ENCODE measurements at places on chromosomes 13 and 19.
A peak's percentile ranks its signal among the peaks of the same experiment; 100 is the strongest.

- peak; percentile 41 for DNase-seq
Observed at GRCh38 chr13:98050041-98050466, 92.8 kb upstream of the FARP1 start.

DNA sequence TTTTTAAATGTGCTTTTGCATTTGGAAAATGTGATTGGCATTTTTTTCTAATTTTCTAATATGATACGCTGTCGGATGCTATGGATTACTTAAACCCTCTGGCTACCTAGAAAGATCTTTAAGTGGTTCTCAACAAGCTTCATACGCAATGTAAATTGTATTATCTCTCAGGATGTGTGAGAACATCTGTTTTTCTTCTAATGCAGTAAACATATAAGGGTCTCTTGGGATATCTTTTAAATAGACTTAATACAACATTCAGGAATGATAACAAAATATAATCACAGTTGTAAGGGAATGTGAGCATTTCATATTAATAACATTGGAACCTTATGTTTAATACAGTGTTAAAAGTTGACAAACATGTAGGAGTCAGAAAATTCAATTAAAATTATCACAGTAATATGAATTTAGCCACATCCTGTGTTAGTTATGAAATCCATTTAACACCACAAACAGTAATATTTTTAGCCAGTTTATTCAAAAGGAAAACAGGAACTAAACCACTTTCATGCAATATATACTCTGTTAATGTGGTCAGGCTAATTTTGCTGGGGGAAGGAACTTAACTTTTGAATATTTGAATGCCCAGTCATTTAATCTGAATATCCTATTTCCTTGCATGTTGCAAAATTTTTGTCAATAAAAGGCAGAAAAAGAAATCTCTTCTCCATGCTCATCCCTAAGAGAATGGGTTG lies 15.0 kb upstream of the ALOX5AP start:
- DNase-seq = no peak

DNA sequence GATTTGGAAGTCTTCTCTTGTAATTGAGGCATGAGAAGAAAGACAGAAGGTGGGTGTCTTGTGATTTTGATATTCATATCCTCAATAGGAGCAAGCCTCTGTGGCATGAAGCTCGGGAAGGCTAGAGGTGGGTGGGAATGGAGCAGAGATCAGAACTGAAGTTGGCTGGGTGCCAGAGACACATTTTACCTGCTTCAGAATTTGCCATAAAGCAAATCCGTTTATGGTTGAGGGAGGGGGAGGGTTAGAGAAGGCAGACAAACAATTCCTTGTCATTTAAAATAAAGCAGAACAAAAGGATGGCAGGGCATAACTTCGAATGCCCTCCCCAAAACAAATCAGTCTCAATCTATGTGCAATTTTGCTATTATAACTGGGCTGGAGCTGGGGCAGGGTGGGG lies 305.9 kb downstream of the KLF5 start:
- DNase-seq = no peak

GRCh38 chr13:79745081-79745480 lies 264.1 kb downstream of the NDFIP2 start:
- DNase-seq = no peak

- no peak for DNase-seq
Observed at GRCh38 chr19:56823956-56824355, 16.6 kb downstream of the PEG3 start.

DNA sequence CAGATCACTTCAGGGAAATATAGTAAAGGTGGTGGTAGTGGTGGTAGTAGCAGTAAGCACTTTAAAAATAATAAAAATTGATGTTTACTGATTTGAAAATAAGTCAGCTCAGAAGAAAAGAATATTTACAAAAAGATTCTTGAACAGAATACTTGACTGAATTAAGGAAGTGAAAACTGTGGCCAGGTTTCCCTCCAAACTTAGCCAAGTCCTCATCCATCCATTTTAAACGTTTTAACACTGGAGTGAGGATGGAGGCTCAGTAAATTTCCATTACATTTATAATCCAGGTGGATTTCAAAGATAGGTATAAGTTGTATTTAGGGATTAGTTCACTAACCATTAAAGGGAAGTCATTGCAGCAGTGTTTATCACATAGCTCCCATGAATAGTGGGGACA lies 221.5 kb downstream of the RGCC start:
- DNase-seq = no peak

GRCh38 chr13:54705738-54706137 lies 1677.1 kb downstream of the OLFM4 start:
- DNase-seq = no peak

DNA sequence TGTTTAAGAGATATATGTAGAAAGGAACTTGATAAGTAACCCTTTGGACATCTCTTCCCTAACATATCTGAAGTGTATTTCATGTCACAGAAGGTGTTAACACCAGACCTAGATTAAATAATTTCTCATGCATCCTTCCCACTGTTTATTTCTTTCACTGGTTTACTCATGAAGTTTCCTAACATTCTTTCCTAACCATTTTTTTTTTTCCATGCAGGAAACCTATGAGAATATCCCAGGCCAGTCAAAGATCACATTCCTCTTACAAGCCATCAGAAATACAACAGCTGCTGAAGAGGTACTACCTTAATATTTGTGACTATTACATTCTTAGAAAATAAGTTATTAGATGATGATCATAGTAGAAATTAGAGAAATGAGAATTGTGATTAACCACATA lies 28.8 kb downstream of the IPO5 start:
- DNase-seq = no peak

DNA sequence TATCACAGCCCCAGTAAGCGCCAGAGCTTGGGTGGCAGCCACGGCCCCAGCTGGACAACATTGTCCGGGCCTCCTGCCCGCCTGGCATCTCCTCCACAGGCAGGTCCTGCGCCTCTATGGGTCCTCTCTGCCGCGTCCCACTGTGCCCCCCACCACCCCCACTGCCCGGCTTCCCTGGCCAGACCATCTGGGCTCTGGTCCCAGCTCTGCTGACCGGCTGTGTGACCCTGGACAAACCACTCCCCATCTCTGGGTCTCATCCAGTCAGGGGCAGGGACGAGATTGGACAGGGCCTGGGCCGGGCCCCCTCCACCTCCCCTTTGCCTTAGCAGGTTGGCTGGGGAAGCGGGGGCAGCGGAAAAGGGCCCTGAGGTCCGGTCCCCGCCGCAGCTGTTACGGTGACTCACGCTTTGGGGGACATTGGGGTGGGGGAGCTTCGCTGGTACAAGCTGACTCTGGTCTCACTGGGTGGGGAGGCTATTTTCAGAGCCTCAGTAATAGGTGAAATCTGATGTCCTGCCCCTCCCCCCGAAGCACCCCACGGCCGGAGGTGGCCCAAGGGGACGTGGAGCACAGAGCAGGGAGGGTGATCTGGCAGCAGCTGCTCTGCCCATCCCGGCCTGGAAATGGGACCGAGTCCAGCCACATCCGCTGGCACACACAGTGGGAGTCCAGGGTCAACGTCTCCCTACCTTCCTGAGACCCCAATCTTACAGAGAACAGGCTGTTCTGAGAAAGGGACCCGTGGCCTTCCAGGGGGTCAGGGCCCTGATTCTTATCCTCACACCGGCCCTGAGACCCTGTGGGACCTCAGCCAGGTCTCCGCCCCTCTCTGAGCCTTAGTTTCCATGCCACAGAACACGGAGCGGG lies 9.1 kb downstream of the NFIC start:
- DNase-seq = no peak

- peak; percentile 86 for DNase-seq
Observed at GRCh38 chr19:49148784-49149651, 6.2 kb downstream of the HRC start.

DNA sequence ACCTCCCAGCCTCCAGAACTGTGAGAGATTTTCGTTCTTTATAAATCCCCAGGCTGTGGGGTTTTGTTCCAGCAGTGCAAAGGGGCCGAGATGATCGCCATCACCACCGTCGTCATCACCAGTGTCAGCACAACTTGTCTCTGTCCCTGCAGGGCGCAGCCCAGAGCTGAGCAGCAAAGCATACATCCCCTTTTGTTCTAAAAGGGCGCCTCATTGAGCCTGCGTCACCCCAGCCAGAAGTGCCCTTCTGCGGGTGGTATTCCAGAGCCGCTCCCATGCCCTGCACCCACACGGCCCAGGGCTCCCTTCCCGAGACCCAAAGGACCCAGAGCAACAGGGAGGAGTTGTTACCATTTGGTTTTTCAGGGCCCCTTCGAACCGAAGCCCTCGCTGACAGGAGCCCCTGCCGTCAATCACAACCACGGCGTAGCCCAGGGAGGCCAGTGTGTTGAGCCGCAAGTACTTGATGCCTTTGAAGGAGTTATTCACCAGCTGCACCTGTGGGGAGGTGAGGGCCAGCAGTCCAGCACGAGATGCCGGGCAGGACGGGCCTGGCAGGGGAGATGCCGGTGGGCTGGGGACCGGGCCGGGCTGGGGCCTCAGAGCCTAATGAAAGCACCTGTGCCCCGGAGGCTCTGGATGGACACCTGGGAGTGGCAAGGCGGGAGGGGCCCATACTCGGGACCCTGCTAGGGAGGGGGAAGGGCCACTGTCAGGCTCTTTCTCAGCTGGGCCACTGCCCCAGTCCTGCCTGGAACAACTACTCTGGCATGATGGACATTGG lies 14.4 kb upstream of the MYDGF start:
- no peak for DNase-seq

- DNase-seq = no peak
Observed at GRCh38 chr13:30712536-30713532, 22.5 kb upstream of the ALOX5AP start.

DNA sequence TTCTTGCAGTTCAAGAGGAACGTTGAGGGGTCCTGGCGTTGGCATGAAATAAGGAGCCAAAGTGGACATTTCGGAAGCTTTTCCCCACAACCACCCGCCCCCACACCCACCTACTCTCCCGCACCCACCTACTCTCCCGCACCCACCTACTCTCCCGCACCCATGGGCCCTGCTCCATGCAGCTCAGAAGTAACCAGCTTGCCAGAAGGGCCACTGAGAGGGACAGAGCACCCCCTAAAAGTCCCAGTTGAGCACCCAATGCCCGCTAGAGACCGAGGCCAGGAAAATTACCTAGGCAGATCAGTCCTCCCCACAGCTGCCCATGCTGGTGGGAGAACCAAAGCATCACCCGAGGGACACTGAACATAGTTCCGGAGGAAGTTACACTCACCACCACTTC lies 11.8 kb downstream of the VSTM2B start:
- no peak for DNase-seq

DNA sequence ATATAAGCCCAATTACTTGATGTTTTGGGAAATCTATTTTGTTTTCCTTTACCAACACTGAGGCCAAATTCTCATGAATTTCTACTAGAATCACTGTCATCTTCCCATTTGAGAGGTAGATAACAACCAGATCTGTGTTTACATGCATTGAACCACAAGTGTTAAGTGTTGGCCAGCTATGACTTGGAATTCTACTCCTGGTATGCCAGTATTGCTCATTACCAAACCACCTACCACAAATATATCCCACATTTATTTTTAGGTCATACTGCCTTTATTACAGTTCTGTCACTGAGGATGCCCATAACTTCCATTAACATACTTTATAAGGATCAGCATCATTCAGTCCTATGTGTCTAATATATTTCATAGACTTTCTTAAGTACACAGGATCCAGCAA lies 328.9 kb downstream of the DIAPH3 start:
- DNase-seq = no peak

DNA sequence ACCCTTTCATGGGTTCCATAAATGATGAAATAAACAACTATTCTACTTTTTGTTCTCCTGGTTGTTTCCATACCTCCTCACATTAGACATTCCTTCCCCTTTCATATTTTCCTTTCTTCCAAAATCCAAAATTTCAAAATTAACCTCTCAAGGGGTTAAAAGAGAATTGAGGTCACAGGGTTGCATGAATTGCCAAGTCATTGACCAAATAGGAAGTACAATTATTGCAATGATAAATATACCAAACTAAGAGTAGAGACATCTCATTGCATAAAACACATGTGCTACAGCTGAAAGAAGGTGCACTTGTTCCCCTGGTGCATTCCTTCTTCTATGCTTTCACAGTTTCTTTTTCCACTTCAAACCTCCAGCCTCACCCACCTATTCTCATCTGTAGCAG lies 136.1 kb downstream of the KCTD12 start:
- DNase-seq = no peak

DNA sequence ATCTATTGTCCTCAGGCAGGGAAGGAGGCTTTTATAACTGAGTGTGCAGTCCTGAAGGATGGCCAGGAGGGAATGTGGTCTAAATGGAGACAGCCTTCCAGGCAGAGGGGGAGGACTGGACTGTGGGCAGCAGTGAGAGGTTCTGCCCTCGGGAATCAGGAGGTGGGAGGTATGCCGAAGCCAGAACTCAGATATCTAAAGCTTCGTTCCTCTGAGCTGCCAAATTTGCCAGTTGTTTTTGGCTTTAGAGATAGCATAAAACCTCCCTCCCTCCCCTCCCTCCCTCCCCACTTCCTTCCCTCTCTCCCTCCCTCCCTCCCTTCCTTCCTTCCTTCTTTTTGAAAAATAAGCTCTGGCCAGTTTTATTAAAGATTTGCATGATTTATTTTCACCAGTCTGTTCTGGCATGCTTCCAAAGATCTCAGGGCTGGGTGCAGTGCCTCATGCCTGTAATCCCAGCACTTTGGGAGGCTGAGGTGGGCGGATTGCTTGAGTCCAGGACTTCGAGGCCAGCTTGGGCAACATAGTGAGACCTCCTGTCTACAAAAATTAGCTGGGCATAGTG lies 2.4 kb downstream of the MEDAG start:
- DNase-seq = no peak

DNA sequence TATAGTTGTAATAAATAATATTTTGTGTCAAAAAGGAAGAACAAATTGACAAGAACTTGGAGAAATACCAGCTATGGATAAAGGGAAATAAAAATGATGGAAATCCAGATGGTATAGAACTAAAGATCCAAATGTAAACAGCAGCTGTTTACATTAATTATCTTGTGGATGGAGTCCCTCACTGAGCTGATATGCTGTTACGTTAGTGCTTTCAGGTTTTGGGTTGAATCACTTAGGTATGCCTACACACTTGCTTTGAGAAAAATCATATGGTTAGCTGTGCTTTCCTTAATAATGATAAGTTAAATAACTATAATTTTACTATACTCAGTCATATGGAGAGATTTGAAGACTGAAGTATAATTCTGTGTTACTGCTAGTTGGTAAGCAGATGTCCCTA lies 27.7 kb downstream of the WASF3 start:
- no peak for DNase-seq

GRCh38 chr13:113886561-113887112 lies 22.8 kb upstream of the GAS6 start:
- no peak for DNase-seq

DNA sequence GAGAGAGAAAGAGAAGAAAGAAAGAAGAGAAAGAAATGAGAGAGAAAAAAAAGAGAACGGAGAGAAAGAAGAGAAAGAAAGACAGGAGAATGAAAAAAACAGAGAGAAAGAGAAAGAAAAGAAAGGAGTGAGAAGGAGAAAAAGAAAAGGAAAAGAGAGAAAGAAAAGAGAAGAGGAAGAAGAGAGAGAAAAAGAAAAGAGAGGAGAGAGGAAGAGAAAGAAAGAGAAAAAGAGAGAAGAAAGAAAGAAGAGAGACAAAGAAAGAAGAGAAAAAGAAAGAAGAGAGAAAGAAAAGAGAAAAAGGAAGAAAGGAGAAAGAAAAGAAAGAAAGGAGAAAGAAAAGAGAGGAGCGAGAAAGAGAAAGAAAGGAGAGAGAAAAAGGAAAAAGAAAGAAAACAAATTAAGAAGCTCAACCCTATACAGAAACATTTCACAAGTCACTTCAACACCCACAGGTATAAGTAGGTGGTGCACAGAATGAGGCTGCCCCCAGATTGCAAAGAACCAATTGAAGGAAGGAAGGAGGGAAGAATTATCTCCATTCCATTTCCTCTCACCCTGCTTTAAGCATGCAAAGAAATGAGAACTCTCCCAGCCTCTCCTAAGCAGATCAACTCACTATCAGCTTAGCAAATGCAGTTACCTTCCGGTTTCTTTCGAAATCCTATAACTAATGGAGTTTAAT lies 98.8 kb upstream of the CACNA1A start:
- no peak for DNase-seq

Data from LNCaP clone FGC (cell line).